ENCODE measurements at places on chromosomes 13 and 19.

DNA sequence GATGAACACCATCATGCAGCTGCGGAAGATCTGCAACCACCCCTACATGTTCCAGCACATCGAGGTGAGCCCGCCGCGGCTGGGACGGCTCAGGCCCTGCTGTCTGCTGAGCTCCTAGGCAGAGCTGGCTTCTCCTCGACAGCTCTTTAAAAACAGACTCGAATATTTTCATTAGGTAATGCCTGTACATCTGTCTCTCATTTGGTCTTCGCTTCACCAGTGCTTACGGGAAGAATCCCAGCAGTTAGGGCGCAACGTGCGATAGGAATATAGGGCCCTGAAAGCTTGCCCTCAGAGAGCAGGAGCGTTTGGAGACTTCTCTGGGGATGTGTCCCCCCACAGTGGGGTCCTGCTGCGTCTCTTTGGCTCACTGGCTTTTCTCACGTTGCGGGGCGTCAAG lies 63.8 kb upstream of the LDLR start:
- DNase-seq: peak; percentile 51

DNA sequence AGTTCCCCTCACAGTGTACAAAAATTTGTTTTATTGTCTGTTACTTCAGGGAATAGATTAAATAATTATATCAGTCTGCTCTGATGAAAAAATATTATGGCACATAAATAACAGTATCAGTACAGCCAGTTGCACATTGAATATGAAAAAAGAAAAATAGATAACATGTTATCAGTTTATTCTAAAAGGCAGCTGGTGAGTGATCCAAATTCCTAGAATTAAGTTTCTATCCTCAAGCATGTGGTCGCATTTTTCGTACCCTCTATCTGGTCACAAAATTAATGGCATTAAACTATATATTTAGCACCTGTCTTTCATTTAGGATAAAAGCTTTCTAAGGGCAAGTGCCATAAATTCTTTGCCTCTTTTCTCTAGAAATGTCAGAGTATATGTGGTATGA lies 944.8 kb upstream of the PCDH9 start:
- no peak for DNase-seq

DNA sequence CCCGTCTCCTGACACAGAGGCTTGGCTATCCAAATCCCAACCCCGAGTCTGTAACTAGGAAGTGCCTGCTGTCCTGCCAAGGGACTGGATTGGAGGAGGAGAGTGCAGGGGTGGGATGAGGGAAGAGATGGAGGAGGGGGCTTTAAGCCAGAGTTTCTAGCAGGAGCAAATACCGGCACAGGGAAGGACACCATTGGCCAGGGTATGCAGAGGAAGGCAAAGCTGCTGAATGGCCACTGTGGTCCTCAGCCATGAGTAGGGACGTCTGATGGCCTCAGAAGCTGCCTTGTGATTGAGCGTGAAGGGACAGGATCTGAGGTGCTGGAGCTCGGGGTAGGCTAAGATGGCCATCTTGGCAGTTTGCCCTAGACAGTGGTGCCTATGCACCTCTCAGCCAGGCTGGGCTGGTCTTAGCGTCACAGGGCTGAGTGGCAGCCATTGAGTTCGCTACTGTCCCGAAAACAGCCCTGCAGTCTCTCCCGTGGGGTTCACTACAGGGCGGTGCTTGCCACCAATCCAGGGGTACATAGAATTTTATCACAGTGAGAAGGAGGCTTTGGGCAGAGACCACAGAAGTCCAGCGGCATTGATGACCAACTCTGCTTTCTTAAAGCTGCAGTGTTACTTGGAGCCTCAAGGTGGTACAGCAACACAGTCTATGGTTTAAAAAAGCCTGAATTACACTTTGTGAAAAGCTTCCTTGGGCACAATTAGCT lies 61.8 kb downstream of the AKAP11 start:
- DNase-seq: no peak

DNA sequence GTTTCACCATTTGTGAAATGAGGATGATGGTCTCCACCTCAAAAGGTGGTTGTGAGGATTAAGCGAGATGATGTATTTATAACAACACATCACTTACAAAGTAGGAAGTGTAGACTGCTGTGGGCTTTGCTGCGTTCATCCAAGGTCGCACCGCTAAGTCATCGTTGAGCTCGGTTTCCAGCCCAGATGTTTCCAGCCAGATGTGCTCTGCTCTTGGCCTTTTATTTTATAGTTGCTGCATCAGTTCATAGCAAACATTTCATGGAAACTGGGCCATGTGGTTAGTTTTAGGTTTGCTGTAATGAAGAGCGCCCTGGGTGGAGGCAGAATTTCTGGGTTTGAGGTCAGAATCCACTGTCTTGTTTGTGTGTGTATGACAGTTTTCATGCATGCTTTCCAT lies 76.5 kb upstream of the RNF113B start:
- DNase-seq: no peak

DNA sequence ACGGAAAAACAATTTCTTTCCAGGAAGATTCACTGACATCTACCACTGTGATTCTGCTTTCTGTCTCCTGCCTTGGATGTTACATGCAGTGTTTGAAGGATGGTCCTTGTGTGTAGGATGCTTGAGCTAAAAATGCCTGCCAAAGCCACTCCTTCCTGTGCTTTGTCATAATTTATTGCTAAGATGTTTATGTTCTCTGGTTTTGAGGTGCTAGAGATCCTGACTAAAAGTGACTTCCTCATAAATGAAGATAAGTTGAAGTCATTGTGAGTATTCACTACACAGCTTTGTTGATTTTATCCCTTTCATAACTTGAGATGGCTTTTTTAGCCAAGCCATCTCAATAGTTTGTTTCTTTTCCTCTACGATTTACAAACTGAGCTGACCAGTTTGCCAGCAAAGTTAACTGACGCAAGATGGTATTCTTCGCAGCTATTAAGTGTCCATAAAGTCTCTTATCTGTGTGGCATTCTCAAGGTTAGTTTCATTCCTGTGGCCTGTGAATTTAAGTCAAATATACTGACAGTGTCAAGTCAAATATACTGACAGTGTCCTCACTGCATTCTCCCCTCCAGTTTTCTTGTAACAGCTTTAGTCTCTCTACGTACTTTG lies 15.7 kb upstream of the FBXL3 start:
- no peak for DNase-seq

DNA sequence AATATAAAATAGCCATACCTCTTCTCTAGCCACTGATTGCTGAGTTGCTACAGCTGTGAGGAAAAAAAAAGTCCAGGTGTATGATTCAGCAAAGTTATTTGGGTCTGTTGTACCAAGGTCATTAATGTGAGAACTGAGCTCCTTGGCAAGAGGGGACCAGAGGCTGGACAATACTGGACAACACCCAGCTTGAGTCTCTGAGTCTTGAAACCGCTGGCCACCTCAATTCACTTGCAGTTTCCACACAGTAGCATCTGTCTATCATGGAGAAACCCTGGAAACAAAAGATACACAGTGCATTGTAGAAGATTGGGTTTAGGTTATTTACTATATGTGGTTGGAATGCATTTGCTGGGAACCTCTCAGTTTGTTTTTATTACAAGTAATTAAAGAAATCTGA lies 60.4 kb downstream of the WDFY2 start:
- DNase-seq: no peak

DNA sequence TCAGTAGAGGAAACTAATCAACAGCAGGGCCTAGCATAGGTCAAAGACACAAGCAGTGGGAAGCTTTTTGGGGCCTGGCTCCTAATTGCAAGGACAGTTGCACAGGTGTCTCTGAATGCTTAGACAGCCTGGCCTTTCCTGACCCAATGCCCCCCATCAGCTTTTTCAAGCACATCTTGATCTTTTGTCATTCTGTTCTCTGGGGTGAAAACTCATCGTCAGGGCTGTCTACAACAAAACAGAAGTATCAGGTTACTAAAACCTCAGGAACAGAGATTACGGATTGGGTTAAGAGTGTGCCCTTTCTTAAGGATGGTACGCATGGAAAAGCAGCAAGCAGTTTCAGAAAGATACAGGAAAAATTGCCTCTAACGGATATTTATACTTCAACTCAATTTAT lies 8.3 kb upstream of the ZNF254 start:
- DNase-seq: no peak

DNA sequence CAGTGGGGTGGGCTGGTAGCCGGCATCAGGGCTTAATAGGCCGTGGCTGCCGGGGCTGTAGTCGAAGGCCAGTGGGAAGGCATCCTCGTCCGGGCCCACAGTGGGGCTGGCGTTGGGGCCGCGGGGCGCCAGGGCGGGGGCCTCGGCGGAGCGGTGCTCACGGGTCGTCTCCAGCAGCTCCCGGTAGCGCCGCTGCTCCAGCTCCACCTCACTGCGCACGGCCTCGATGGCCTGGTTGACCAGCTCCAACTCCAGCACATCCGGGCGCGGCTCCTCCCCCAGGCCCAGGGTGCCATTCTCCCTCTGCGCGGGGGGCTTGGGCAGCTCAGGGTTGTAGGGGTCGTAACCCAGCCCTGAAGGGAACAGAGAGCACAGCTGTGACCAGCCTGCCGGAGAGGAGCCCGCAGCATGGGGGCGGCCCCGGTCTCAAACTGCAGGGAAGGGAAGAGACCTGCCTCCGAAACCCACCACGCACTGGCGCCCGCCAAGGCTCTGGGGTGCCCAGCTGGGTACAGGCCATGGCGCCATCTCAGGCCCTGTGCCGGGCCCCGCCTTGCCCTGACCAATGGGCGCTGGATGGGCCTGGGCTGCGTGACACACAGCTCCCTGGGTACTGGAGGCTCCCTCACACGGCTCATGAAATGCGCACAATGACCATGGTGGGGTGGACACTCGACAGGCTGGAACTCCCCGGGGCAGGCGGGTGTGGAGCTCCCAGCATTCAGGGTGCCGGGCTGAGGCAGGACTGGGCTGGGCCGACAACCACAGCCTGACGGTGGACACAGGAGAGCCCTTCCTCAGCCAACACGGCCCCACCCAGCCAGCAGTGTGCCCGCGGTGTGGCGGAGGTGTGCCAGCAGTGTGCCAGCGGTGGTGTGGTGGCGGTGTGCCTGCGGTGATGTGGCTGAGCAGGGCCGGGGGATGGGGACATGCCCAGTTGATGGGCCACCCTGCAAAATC lies 16.5 kb upstream of the ATP8B3 start:
- no peak for DNase-seq

DNA sequence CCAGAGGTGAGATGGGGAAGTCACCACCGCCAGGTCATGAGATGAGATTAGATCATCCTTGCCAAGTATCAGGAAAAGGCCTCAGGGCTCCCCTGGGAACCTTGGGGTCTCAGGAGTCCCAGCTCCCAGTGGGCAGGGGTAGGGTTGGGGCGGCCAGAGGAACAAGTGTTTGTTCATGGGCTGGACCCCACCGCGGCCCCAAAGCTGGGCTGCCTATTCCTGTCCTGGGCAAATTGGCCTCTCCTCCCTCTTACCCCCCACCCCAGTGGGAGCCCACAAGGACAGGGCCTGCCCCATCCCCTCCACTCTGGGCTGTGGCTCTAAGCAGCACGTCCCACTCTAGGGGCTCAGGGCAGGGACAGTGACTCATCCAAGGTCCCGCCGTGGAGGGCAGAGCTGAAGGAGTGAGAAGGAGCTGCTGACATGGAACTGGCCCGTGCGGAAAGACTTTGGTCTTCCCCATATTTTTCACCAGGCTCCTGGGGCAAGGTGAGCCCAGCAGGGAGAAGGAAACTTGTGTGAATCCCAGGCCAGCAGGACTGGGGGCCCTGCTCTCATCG lies 4.0 kb upstream of the HCN2 start:
- no peak for DNase-seq

DNA sequence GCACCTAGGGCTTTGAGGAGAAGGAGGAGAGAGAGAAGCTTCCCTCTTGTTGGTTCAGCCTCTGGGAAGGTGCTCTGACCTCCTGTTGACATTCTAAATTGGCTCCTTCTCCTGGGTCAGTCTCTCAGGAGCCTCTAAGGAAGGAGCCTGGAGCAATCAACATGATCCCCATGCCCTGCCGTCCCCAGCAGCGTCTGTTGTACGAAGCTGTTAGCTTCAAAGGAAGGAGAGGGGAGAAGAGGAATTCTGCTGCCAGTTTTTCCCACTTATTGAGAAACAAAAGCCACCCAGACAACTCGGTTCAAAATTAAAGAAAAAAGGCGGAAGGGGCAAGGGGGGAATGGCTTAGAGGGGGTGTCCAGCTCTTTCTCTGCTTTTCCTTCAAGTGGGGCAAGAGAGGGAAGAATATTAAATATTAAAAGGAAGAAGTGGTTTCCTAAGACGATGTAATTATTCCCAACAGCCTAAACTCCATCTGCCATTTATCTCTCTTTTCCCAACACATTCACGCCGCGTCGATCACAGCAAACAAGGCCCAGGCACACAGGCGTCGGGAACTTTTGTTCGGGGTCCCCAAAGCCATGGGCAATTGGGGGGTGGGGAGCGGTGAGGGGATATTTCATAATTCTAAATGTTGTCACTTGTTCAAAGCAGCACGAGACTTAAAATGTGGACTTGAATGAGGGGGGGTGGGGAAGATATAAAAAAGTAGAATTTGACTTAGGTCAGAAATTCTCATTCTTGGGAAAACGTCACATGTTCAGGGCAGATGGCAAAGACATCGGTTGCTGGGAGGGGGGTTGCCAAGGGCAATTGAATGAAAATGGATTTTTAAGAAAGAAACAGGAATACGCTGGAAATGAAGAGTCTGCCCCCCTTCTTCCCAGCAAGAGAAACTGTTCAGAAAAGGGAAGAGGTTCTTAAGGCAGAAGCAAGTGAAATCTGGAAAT lies 116.8 kb upstream of the CACNA1A start:
- no peak for DNase-seq

- DNase-seq: no peak
Measured at GRCh38 chr13:46881621-46882020, 15.2 kb downstream of the HTR2A start.

- DNase-seq: no peak
Measured at GRCh38 chr13:37273836-37274235, 168.4 kb upstream of the CSNK1A1L start.

- no peak for DNase-seq
Measured at GRCh38 chr19:28553005-28553404, 659.9 kb downstream of the UQCRFS1 start.

- no peak for DNase-seq
Measured at GRCh38 chr19:48760504-48761205, 5.3 kb downstream of the FGF21 start.

DNA sequence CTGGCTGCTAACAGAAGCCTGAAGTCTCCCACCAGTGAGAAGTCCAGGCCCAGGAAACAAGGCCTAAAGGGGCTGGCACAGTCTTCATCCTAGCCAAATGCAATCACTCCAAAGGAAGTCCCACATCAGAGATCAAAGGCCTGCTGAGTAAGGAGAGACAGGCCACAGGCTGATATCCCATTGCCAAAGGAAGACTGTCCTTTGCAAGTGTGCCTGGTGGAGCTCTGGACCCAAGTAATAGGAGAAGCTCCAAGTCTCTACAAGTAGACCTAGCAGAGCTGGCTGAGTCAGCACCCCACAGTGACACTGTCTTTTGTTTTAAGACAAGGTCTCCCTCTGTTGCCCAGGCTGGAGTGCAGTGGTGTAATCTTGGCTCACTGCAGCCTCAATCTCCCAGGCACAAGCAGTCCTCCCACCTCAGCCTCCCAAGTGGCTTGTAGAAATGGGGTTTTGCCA lies 4.5 kb downstream of the DBP start:
- DNase-seq: no peak

- no peak for DNase-seq
Measured at GRCh38 chr19:11067356-11068113, 21.7 kb upstream of the LDLR start.

GRCh38 chr19:14149509-14149994 lies 13.2 kb upstream of the ASF1B start:
- DNase-seq: peak; percentile 63
